ENCODE measurements at places on chromosomes 1 and 21.

DNA sequence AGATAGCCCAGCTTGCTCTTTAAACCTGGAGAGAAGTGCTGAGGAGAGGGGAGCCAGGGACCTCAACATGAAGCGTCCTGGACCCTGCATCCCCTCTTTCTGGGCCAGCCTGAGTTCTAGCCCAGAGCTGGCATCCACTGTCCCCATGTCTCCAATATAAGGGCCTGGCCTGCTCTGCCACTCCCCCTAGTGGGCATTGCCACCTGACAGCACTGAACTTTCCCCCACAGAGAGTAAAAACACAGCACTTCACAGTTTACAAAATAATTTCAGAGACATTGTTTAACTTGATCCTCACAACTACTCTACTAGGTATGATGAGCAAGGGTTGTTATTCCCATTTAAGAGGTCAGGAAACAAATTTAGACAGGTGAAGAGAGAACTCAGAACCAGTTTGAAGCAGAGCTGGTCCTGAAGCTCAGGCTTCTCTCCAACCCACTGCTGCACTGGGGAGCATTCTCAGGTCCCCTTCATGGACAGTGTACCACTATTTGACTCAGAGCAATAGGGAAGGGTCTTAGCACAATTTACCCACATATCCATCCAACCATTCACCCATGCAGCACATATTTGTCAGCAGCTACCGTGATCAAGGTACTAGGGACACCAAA, 151.2 kb downstream of the DMRTA2 start:
- DNase-seq, result no peak

DNA sequence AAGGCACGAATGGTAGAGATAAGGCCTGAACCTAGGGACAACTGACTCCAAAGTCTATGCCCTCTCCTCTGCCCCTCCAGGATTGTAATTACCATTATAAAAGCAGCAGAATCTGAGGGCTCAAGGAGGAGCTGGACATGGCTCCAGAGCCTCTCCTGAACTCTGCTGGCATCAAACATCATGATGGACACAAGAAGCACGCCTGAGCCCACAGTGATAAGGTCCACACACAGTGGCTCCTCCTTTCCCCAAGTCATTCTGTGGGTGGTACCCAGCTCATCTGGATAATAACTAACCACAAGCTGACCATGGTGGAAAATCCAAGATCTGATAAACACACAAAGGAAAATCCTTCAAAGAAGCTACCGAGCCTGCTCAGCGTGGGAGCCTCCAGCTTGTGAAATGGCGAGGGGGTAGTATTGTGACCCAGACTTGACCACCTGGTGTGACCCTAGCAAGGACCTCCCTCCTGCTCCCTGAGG, 85.2 kb downstream of the HIVEP3 start:
- no peak for DNase-seq

GRCh38 chr1:202807451-202807925, 733 bp downstream of the KDM5B start:
- DNase-seq, result no peak

DNA sequence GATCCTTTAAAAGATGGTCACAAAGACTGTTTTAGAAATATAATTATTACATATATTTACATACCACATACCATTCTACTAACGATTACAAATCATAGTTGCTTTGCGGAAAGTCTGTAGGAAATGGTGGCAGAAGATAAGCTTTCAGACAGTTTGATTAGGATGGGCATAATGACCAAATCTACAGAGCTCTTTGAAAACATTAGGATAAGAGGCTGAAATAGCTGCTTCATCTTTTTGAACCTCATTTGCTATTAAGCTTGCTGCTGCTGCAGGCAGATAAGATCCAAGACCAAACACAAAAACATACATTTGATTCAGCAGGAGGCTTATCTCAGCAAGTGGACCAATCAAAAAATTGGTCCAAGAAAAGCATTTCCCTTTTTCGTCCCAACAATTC, 47.1 kb downstream of the DDAH1 start:
- no peak for DNase-seq

All from renal cortex interstitium (tissue), 15 donors.